ENCODE measurements at places on chromosomes 6 and 20. TPM values are rescaled to one million over a fixed set of nuclear protein-coding genes. Genes with fewer than 3 reads are reported as not detected.

- no peak for DNase-seq
These were observed 75.5 kb upstream of the FABP7 start for GRCh38 chr6:122704066-122704465.

GRCh38 chr20:47989957-47990356 lies 204.7 kb upstream of the SULF2 start:
- no peak for DNase-seq

DNA sequence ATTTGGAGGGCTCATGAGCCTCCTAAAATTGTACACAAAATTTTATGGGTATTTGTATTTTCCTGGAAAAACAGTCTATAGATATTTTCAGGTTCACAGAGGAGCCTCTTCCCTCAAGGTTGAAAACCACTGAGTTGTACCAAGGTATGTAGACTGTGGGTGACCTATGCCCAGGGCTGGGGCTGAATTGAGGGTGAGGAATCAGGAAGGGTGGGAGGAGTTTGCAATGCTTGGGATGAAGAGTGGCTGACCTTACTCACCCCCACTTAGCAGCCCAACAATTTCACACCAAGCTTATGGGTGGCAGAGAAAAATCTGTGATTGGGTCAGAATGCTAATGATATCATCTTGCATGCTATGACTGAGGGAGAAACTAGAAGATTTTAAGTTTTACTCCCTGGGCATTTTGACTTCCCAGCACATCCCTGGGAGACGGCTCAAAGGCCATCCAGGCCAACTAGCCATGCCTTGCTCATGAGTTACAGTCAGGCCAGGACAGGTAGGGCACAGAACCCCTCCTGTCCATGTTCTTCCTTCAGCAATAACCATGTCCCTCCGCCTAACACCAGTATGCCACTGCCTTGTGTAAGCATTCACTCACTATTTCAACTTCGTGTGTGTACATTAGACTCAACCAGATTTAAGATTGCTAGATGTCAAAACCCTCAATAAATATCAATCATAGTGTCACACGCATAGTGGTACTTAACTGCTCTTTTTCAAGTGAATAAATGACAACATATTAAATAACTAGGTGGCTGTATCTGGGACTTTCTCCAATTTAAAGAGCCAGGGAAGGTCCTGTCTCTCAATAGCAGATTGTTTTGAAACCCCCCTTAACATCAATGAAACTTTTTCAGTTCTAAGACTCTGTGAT lies 16.6 kb downstream of the ADTRP start:
- peak; percentile 81 for DNase-seq

The OARD1 gene
- total RNA-seq: 37.4 TPM

The TRIM15 gene
- total RNA-seq: 37.2 TPM

Data from mucosa of descending colon (tissue), 3 donors.